ENCODE measurements at places on chromosomes 7 and 10.

GRCh38 chr7:1255080-1255816, 22.6 kb downstream of the UNCX start:
- DNase-seq: no peak

DNA sequence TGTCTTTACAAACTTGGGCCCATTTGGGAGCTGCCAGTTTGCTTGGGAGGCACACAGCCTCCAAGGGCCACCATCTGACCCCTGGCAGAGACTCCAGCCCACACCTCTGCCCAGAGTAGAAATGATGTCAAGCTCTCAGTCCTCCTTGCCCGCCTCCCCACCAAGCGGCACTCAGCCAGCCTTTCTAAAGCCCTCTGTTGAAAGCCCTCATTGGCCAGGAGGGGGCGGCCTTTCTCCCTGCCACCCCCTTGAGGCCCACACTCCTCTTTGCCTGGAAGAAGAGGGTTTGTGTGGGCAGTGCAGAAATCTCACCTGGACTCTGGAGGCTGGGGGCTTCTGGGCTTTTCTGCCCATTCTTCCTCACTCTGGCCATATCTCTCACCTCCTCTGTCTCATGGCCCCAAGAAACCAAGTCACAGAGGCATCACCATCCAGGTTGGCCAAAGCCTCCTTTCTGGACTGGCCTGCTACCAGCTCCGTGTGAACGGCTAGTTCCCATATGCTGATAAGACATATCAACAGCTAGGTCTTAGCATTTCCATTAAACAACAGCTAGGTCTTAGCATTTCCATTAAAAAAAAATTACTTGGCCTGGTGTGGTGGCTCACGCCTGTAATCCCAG, 36.1 kb downstream of the UBTD1 start:
- no peak for DNase-seq

GRCh38 chr7:36298106-36298505, 91.6 kb upstream of the ANLN start:
- no peak for DNase-seq

DNA sequence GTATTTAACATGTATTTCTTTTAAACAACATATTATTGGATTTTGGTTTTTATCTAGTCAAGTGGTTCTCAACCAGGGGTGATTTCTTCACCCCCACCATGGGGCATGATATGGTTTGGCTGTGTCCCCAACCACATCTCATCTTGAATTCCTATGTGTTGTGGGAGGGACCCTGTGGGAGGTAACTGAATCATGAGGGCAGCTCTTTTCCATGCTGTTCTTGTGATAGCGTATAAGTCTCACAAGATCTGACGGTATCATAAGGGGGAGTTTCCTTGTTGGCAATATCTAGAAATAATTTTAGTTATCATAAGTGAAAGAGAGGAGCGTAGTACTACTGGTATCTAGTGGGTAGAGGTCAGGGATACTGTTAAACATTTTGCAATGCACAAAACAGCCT, 37.6 kb downstream of the TMEM168 start:
- no peak for DNase-seq

GRCh38 chr7:140696024-140696679, 356 bp upstream of the NDUFB2 start:
- DNase-seq: peak; percentile 94

GRCh38 chr10:125133696-125134482, 26.5 kb downstream of the CTBP2 start:
- no peak for DNase-seq

DNA sequence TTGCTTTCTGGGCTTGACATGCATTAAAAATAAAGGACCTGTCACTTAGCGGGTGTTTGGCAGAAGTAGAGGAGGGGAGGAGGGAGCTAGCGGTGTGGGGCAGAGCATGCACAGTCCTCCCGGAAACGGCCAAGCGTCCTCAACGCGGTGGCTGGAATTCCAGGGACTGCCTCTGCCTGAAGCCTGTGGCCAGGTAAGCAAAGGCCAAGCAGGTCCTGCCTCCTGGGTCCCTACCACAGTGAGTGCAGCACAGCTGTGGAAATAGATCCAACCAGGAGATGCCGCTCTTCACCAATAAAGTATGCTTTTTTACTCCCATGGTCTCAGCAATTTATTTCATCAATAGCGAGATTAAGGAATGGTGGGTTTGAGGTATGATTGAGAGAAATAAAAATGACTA, 323.4 kb downstream of the WDR37 start:
- DNase-seq: no peak

GRCh38 chr7:11847336-11847735, 15.3 kb upstream of the THSD7A start:
- DNase-seq: no peak

All from fibroblast of skin of scalp (primary cell).